Esophagus squamous epithelium (tissue), 5 donors: ENCODE measurements at places on chromosomes 13 and 19.

DNA sequence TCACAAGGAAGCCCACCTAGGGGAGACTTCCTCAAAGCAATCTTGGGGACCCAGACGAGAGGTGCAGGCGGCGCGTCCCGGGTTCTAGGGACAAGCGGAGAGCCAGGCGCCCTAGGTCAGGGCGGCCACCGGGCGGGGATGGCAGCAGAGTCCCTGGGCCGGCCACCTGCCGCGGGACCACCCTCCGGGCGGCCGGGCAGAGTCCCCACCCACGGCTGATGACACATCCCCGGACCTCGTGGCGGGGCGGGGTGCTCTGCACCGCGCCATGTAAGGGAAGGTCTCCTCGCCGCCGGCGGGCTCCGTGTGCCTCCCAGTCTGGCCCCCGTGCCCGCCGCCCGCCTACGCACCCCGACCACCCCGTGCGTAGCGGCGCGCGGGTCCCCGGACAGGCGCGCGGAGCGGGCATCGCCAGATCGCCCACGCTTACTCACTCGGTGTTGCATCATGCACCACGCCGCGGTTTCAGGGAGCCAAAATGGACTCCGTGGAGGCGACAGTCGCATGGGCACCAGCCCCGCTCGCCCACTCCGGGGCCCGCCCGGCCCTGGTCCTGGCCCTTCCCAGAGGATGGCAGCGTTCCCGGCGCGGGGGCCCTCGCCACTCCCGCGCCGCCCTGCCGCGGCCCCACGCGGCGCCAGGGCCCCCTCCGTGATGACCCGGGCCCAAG lies 643 bp downstream of the SLC7A1 start:
- H3K4me3 ChIP-seq = peak overlapping the region; percentile 88
- H3K27ac ChIP-seq = peak overlapping the region; percentile 100
- H3K4me1 ChIP-seq = peaks cover 50% of the 10 kb centered on the region
- H3K36me3 ChIP-seq = no peaks in the 10 kb centered on the region
- no peak for DNase-seq

GRCh38 chr13:36192166-36192565 lies 22.2 kb downstream of the SOHLH2 start:
- no peaks in the 10 kb centered on the region for H3K36me3 ChIP-seq
- H3K27me3 ChIP-seq = no peaks in the 10 kb centered on the region
- no peak for DNase-seq
- H3K27ac ChIP-seq = no peak overlapping the region

GRCh38 chr13:40970803-40971202 lies 48.3 kb downstream of the ELF1 start:
- no peaks in the 10 kb centered on the region for H3K36me3 ChIP-seq
- H3K4me1 ChIP-seq = peaks cover 48% of the 10 kb centered on the region
- H3K27ac ChIP-seq = no peak overlapping the region
- H3K27me3 ChIP-seq = no peaks in the 10 kb centered on the region
- H3K4me3 ChIP-seq = no peak overlapping the region

- no peak for DNase-seq
- no peaks in the 10 kb centered on the region for H3K36me3 ChIP-seq
- peaks cover 19% of the 10 kb centered on the region for H3K27me3 ChIP-seq
- H3K27ac ChIP-seq = no peak overlapping the region
- peaks cover 10% of the 10 kb centered on the region for H3K4me1 ChIP-seq
- H3K4me3 ChIP-seq = no peak overlapping the region
These were observed 10.0 kb upstream of the IZUMO2 start for GRCh38 chr19:50173127-50173526.

DNA sequence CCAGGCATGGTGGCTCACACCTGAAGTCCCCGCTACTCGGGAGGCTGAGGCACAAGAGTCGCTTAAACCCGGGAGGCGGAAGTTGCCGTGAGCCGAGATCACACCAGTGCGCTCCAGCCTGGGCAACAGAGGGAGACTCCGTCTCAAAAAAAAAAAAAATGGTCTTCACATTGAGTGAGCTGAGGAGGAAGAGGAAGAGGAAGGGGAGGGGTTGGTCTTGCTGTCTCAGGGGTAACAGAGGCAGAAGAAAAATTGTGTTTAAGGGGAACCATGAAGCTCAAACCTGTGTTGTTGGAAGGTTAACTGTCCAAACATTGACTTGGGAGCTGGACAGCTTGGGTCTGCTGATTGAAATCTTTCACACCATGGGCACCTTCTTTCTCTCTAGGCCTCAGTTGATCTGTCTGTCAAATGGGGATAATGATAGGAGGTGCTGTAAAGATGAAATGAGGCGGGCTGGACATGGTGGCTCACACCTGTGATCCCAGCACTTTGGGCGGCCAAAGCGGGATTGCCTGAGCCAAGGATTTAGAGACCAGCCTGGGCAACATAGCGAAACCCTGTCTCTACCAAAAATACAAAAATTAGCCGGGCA lies 9.8 kb upstream of the SLC44A2 start:
- DNase-seq = no peak
- H3K27me3 ChIP-seq = no peaks in the 10 kb centered on the region
- no peak overlapping the region for H3K27ac ChIP-seq
- H3K4me3 ChIP-seq = no peak overlapping the region
- H3K36me3 ChIP-seq = no peaks in the 10 kb centered on the region

GRCh38 chr13:24147570-24147963 lies 13.0 kb upstream of the SPATA13 start:
- H3K4me3 ChIP-seq = no peak overlapping the region
- H3K27ac ChIP-seq = no peak overlapping the region
- H3K36me3 ChIP-seq = no peaks in the 10 kb centered on the region
- no peaks in the 10 kb centered on the region for H3K27me3 ChIP-seq

- DNase-seq = no peak
- H3K36me3 ChIP-seq = no peaks in the 10 kb centered on the region
- H3K4me1 ChIP-seq = no peaks in the 10 kb centered on the region
- H3K27ac ChIP-seq = no peak overlapping the region
- no peaks in the 10 kb centered on the region for H3K27me3 ChIP-seq
These were observed 465.0 kb downstream of the SLITRK6 start for GRCh38 chr13:85334187-85334586.
